ENCODE measurements at places on chromosomes 11 and 22.

GRCh38 chr22:49815641-49816091 is 12.0 kb downstream of the BRD1 start:
- no peaks in the 10 kb centered on the region for H3K27me3 ChIP-seq
- no peak overlapping the region for H3K27ac ChIP-seq
- H3K4me3 ChIP-seq: no peak overlapping the region
- no peak for DNase-seq
- H3K4me1 ChIP-seq: peaks cover 46% of the 10 kb centered on the region

GRCh38 chr11:130725421-130726233 is 190.7 kb downstream of the SNX19 start:
- DNase-seq: no peak
- no peaks in the 10 kb centered on the region for H3K27me3 ChIP-seq
- peaks cover 1% of the 10 kb centered on the region for H3K36me3 ChIP-seq
- no peak overlapping the region for H3K4me3 ChIP-seq

DNA sequence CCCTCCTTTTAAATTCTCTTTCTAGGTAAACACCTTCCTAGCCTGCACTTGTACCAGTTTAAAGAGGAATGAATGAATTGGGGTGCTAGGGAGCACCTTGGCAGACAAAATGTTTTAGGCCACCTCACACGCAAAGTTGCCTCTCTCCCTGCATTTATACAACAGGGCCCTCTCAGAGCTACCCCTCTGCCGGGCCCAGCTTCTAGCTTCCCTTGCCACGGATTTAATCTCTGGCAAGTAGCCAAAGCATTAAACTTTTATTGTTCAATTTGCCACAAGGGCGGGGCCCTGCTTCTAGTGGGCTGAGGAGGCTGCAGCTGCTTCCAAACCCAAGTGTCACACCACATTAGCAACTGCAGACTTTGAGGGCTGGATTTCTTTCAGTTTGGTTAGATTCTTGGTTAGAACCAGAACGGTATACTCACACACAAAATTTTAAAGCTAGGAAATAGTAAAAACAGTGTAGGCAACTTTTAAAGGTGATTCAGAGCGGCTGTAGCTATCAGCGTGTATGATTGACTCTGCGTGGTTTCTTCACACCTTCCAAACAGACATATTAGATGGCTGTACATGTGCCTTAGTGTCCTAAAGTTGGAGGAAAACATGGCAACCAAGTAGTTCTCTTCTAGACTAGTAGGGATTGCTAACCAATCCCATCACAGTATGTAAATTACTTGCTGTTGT is 6.5 kb downstream of the KREMEN1 start:
- peaks cover 61% of the 10 kb centered on the region for H3K27me3 ChIP-seq
- H3K27ac ChIP-seq: no peak overlapping the region
- no peaks in the 10 kb centered on the region for H3K36me3 ChIP-seq
- no peak overlapping the region for H3K4me3 ChIP-seq
- DNase-seq: no peak

GRCh38 chr11:69178819-69179482 is 23.2 kb downstream of the SMIM38 start:
- no peak overlapping the region for H3K27ac ChIP-seq
- DNase-seq: no peak
- no peak overlapping the region for H3K4me3 ChIP-seq
- H3K36me3 ChIP-seq: no peaks in the 10 kb centered on the region
- H3K27me3 ChIP-seq: peaks cover 2% of the 10 kb centered on the region

DNA sequence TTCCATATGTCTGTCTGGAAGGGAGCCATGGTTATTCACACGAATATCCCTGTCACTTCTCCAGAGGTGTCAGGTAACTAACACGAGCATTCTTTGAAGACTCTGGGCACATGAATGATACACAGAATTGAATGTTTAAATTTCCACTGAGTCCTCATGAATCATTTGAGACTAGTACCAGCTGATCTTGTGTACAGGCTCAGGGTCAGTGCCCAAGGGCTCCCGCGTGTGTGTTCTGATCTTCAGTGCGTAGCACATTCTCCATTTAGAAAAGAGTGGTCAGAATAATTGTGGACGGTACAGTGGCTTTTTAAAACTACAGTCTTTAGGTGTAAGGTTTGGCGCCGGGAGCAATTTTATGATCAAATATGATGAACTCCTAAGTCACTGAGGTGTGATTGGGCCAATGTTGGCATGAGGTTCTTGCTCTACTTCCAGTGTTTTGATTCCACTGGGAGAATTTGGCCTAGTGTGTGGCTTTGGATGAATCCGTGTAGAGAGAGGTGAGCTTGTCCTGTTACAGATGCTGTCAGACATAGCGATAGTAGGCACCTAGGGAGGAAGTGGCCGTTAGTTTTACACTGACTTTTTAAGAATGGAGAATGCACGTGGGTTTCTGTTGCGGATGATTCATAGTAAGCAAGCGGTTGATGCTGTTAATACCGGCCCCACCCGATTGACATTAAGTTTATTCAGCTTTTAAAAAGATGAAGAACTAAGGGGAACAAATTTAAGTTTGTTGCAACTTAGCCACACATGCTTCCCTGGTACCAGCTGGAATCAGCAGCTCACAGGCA is 22.2 kb downstream of the NUP50 start:
- DNase-seq: no peak
- H3K27ac ChIP-seq: peak overlapping the region; percentile 68
- H3K4me3 ChIP-seq: no peak overlapping the region
- no peaks in the 10 kb centered on the region for H3K27me3 ChIP-seq
- peaks cover 58% of the 10 kb centered on the region for H3K36me3 ChIP-seq
- peaks cover 15% of the 10 kb centered on the region for H3K4me1 ChIP-seq

DNA sequence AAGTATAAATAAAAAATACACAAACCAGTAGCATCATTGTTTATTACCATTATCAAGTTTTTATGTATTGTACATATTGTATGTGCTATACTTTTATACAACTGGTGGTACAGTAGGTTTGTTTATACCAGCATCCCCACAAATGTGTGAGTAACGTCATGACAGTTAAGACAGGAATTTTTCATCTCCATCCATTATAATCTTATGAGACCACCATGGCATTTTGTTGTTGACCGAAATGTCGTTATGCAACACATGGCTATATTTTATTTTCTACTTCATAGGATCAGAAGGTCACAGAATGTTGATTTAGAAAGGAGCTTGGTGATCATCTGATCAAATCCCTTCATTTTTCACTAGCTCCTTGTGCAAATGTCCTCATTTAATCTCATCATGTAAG is 170.9 kb upstream of the NCAM1 start:
- H3K36me3 ChIP-seq: no peaks in the 10 kb centered on the region
- peaks cover 2% of the 10 kb centered on the region for H3K4me1 ChIP-seq
- peaks cover 5% of the 10 kb centered on the region for H3K27me3 ChIP-seq
- H3K27ac ChIP-seq: no peak overlapping the region

- no peak for DNase-seq
- H3K27ac ChIP-seq: no peak overlapping the region
- peaks cover 3% of the 10 kb centered on the region for H3K27me3 ChIP-seq
- no peaks in the 10 kb centered on the region for H3K36me3 ChIP-seq
- no peak overlapping the region for H3K4me3 ChIP-seq
Measured at GRCh38 chr22:30566125-30566524, 8.3 kb downstream of the GAL3ST1 start.

DNA sequence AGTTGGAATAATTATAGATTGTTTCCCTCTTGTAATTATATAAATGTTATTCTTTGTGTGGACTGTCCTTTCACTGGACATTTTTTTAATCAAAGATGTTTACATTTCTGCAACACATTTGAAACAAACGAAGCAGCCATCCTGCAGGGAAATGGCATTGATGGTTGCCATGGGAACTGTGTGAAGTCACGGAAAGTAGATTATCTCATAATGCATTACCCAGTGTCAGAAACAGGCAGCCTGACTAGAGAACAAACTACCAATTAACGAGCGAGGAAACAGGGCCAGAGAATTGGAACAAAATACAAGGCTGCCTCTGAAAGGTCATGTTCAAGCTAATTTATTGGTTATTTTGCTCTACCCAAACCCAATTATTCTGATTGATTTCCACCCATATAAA is 96.9 kb upstream of the LARGE1 start:
- H3K4me3 ChIP-seq: no peak overlapping the region
- no peaks in the 10 kb centered on the region for H3K36me3 ChIP-seq
- H3K4me1 ChIP-seq: no peaks in the 10 kb centered on the region
- DNase-seq: no peak

All from activated CD4-positive, alpha-beta T cell treated with anti-CD3 and anti-CD28 coated beads, Interleukin-2, amount 10 ng/mL, durations not matched to agents 24 days and 14 days (primary cell).